Osteocyte (in vitro differentiated cells): ENCODE measurements at places on chromosomes 5 and 9. TPM values are rescaled to one million over a fixed set of nuclear protein-coding genes. Genes with fewer than 3 reads are reported as not detected.
A peak's percentile ranks its signal among the peaks of the same experiment; 100 is the strongest.

The CDC20B gene
- not detected in 2 replicates for total RNA-seq

GRCh38 chr5:135328128-135328687 lies 70.8 kb downstream of the MACROH2A1 start:
- DNase-seq, result no peak

DNA sequence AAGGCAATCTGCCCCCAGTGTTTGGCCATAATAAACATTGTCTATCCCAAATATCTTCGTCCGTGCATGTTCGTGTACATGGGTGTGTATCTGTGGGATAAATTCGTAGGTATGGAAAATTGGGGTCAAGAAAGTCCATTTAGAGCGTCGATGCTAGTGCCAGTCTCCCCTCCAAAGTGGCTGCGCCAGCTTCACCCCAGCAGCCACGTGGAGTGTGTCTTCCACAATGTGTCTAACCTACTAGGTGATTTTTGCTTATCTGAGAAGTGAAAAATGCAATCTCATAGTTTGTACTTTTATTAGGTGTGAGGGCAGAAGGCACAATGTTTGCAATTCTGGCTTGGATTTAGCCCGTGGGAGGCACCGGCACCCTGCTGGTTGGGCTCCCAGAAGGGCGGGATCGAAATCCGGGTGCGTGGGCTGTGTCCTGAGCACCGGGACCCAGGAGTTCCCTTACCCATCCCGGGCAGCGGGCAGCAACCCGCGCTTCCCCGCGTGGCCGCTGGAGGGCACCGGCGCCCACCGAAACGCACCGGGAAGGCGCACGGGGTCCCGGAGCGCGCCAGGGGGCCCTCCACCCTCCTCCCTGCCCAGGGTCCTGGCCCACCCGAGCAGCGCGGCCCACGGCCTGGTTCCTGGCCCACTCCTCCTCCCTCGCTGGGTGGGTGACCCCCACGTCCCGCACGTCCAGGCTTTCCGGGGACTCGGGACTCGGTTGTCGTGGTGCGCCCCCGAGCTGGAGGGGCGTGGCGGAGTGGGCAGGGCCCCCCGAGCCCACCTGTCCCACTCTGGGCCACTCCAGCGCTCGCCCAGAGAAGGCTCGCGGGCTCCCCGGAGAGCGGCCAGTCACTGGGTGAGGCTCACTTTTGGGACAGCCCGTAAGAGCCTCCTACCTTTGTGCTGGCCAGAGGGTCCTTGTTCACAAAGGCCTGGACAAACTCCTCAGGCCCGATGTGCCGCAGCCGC lies 55.4 kb upstream of the RNF130 start:
- DNase-seq, result peak; percentile 85

The TRPM6 gene
- total RNA-seq, result not detected in 2 replicates

The FAM120A gene
- 93.1 and 95.9 TPM in 2 replicates for total RNA-seq

- DNase-seq, result no peak
These were observed 23.3 kb upstream of the PDCD1LG2 start for GRCh38 chr9:5486988-5487387.

- DNase-seq, result no peak
These were observed 388.5 kb upstream of the CTNND2 start for GRCh38 chr5:12292610-12293204.

DNA sequence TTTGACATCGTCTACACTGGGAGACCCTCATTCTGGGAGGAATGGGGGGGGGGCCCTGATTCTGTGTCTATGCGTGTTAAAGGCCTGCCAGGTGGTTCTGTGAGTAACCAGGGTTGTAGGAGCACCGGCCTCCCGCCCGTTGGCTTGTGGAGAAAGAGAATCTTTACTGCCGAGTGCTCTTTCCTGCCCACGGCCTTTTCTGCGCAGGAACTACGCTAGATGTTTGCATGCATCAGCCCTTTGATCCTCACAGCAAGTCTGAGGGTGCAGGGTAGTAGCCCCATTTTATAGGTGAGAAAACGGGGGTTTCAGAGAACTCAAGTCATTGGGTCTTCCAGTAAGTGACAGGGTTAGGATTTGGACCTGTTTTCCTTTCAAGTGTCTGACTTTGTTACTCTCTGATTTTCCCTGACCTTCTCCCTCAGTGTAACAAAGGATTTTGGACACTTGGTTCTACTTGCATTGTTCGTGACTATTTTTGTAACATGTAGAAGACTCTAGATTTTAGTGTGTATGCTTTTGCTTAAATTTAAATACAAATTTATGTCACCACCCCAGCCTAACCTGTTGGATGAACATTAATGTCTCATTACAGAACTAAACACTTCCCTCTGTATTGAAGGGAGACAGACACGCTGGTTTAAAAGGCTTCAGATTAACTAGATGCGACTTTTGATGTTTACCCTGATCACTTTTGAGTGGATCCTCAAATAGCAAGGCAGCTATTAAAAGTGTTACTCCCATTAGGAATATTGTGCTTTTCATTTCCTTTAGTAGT lies 22.0 kb downstream of the MAST4 start:
- no peak for DNase-seq

DNA sequence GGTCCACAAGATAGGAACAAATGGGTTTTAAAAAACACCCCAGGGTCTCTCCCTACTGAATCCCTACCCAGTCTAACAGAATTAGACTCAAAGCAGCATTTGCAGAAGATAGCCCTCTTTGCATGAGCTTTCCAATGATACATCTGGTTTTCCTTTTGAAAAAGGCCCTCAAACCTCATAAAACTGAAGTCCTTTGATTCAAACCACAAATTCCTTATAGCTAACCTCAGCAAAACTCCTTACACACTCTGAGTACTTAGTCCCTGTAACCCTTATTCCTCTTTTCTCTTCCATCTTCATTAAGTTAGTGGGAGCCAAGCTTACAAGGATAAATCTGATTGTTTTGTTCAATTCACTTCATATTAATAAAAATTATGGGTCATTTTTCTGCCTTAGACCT lies 90.5 kb upstream of the TNC start:
- DNase-seq, result no peak

DNA sequence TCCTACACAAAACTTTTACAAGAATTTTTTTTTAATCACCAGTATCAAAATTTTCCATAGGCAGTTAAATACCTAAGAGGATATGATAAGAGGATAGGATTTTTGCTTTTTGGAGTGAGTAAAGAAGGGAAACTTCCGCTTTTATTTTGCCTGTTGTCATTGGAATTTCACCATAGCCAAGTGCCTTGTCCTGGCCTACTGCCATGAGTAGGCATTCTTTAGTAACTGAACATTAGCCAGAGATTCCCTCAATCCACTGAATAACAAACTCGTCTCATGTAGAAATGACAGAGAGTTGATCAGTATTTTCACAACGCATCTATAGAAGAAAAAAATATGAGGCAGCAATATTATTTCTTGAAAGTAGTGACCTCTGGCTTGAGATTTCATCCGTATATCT lies 289.6 kb upstream of the ADAMTSL1 start:
- DNase-seq, result no peak

DNA sequence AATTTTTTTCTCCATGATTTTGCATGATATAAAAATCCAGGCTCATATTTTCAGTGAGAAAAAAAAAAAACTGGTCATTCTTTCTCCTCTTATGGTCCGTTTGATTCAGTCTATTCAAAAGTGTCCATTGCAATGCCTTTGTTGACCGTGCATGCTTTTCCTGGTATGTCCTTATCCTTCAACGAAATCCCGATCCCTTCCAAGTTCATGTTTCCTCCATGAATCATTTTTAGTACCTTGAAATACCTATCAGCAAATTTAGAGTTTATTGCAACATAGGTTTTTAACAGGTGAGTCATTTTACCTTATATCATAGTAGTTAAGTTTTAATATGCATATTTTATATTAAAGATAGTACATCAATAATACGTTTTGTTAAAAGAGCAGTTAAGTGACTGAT lies 773.8 kb upstream of the CHD1 start:
- DNase-seq, result no peak

GRCh38 chr5:127878174-127878750 lies 175.1 kb downstream of the CCDC192 start:
- no peak for DNase-seq

The TEK gene
- 1.3 and 1.6 TPM in 2 replicates for total RNA-seq

The C9orf43 gene
- 0.43 and 0.55 TPM in 2 replicates for total RNA-seq

The TAF11L5 gene
- total RNA-seq, result not detected in 2 replicates

The CTXN3 gene
- total RNA-seq, result not detected in 2 replicates

GRCh38 chr9:137064027-137064879 lies 6.1 kb downstream of the SAPCD2 start:
- DNase-seq, result no peak

The SERF1A gene
- total RNA-seq, result 11.9 and 16.7 TPM in 2 replicates

DNA sequence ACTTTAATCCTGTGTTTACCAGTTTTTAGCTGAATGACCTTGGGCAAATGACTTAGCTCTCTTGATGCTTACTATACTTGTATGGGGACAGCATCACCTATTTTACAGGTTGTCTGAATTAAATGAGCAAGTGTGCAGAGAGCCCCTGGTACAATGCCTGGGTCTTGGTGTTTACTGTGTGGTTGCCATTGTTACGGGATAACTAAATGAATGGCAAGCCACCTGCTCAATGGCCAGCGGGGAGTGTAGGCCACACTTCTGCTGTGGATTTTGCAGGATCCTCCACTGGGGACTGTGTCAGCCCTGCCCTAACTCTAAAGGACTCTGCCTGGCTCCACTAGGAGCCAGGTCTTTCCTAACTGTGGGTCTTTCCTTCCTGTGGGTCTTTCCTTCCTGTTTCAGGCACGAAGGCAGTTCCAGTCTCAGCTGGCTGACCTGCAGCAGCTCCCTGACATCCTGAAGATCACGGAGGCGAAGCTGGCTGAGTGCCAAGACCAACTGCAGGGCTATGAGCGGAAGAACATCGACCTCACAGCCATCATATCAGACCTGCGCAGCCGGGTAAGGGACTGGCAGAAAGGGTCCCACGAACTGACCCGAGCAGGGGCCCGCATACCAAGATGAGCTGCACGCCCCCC lies 10.3 kb upstream of the GLE1 start:
- DNase-seq, result no peak

The TRMT10B gene
- total RNA-seq, result 9.7 and 10.8 TPM in 2 replicates

DNA sequence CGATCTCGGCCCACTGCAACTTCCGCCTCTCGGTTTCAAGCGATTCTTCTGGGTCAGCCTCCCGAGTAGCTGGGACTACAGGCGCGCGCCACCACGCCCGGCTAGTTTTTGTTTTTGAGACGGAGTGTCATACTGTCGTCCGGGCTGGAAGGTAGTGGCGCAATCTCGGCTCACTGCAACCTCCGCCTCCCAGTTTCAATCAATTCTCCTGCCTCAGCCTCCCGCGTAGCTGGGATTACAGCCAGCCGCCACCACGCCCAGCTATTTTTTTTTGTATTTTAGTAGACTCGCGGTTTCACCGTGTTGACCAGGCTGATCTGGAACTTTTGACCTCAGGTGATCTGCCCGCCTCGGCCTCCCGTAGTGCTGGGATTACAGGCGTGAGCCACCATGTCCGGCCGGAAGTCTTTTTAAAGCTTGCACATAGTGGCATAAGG lies 1.2 kb downstream of the SMC5 start:
- DNase-seq, result no peak

The C8G gene
- 1.3 and 1.7 TPM in 2 replicates for total RNA-seq

DNA sequence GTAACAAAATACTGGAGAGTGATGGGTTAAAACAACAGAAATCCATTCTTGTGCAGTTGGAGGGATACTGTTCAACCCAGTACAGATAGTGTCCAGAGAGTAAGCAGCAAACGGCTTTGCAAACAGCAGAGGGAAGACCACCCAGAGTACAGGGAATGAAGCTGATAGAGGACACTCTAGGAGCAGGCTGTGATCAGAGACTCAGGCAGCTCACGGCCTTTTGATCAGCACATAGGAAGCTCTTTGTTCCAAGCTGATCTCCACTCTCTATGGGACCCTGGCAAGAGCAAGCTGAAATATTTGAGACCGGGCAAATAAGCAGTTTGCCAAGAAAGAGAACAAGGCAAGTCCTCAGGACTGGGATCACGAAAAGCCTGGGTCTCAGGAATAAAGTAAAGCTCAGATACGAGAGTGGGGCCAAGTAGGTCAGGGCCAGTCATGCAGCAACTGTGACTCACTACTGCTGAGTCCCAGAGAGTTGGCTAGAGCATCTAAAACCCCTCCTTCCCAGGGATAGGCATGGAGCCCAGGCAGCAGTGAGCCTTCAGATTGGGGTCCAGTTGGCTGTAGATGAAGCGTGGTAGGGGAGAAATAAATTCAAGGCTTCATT lies 52.4 kb downstream of the MELK start:
- DNase-seq, result no peak

GRCh38 chr9:69965416-69966145 lies 78.1 kb upstream of the MAMDC2 start:
- no peak for DNase-seq

- DNase-seq, result no peak
These were observed 85.8 kb upstream of the TAS2R1 start for GRCh38 chr5:9715891-9716335.

DNA sequence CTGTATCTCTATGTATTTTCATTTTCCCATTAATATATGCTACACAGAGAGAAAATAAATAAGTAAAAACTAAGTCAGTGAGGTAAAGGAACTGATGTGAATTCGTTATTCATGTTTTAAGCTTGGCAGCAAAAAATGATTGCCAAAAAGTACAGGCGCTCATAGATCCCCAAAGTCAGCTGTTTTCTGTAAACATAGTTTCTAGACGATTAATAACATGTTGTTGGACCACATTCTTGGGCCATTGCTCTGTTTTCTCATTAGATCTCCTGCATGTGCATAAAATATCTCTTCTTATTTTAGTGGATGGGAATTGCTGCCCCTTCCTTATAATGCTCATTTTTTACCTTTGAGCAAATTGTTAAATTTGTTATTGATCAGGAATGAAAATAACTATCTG lies 215.2 kb downstream of the TLE1 start:
- no peak for DNase-seq

The GARNL3 gene
- 5.3 and 6.0 TPM in 2 replicates for total RNA-seq

DNA sequence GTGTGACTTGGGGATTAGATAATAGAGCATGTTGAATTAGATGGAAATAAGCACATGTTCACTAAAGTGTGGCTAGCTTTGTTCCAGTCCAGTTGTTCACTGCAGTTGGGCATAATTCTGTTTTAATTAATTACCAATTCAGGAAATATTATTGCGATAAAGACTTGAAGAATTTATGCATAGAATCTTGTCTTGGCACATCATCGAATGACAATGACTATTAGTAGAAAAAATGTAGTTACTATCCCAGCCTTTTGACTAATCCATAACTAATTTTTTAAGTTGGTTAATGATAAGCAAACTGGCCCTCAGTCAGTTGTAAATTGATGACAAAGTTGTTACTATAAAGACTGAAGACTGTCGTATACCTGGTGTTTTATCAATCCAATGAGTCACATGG lies 10.5 kb downstream of the LNPEP start:
- DNase-seq, result no peak

The GPR150 gene
- total RNA-seq, result 0.16 and 0.21 TPM in 2 replicates

GRCh38 chr9:14418301-14418940 lies 104.5 kb upstream of the NFIB start:
- no peak for DNase-seq

The GABRP gene
- not detected in 2 replicates for total RNA-seq

GRCh38 chr9:73996844-73997243 lies 500.3 kb upstream of the RORB start:
- no peak for DNase-seq

The AMBP gene
- total RNA-seq, result not detected in 2 replicates

The CCDC183 gene
- total RNA-seq, result 0.89 and 0.94 TPM in 2 replicates

The RGS7BP gene
- not detected in 2 replicates for total RNA-seq
